ELR (cell line): ENCODE measurements at places on chromosomes 11 and 22.

GRCh38 chr11:33808228-33808828 is 34.0 kb upstream of the FBXO3 start:
- DNase-seq = peak; percentile 82

- DNase-seq = peak; percentile 10
These were observed 53.9 kb upstream of the RCE1 start for GRCh38 chr11:66789097-66789890.

GRCh38 chr22:42404266-42404665 is 27.9 kb downstream of the NFAM1 start:
- DNase-seq = no peak

- peak; percentile 2 for DNase-seq
These were observed 311 bp downstream of the APBB1 start for GRCh38 chr11:6418557-6419008.

DNA sequence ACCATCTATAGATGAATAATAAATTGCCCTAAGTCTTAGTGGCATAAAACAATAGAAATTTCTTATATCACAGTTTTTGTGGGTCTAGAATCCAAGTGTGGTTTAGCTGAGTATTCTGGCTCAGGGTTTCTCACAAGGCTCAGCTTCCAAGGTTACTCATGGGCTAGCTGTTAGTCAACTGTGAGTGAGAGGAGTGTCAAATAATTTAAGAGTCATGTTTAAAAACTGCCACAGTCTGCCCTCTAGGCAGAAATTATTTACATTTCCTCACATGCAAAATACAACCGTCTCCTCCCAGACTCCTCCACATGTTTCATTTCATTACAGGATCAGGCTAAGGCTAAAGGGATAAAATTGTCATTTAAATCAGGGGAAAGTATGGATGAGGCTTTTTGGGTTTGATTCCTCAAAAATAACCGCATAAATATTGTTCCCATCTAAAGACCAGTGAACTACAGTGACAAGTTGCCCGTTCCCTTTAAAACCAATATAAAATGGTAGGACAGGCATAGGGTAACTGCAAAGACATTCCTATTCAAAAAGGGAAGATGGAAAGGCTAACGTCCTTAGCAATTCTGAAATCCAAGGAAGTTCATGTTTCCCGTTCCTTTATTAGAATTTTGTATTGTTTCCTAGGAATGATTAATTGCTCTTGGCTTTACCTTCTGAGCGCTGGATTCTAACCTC is 324.3 kb downstream of the DYNC2H1 start:
- peak; percentile 97 for DNase-seq

DNA sequence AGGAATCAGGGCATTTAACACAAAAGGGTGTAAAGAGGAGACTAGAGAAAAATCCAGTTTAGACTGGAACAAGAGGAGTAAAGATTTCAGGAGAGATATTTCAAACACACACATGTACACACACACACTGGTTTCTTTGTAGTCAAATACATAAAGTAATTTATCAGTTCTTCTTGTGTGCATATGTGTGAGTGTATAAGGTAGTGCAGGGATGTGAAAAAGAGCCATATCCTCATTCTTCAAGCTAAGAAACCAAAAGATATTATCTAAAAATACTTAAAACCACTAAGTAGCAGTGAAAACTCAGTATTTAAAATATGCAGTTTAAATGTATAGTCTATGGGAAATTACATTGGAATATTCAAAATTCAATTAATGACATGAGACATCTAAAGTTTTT is 52.5 kb upstream of the CARD18 start:
- no peak for DNase-seq

GRCh38 chr11:80616070-80616800 is 1175.4 kb upstream of the TENM4 start:
- no peak for DNase-seq

GRCh38 chr22:26143806-26144325 is 25.4 kb upstream of the SEZ6L start:
- DNase-seq = no peak

DNA sequence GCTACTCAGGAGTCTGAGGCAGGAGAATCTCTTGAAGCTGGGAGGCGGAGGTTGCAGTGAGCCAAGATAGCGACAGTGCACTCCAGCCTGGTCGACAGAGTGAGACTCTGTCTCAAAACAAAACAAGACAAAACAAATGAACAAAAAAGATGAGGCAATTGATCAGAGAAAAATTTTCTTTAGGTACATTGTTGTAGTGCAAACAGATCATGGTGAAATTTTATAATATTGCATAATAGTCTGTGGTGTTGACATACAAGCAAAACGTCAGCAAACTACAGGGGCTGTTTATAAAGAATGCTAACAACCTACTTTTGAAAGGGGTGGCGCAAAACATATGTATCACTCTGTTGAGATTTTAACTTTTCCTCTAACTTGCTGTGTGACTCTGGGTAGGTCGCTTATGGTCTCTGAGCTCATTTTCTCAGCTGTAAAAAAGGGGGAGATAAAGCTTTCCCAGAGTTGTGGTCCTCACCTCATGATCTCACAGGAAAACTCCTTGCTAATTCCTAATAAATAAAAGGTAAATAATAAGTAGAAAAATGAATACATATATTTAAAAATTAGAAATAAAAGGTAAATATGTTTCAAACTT is 64.8 kb upstream of the NUP160 start:
- DNase-seq = no peak

GRCh38 chr11:130672911-130673310 is 224.5 kb downstream of the ADAMTS15 start:
- no peak for DNase-seq

- DNase-seq = no peak
These were observed 1357.3 kb upstream of the TENM4 start for GRCh38 chr11:80798174-80798573.

- no peak for DNase-seq
These were observed 150.6 kb downstream of the DSCAML1 start for GRCh38 chr11:117646411-117646810.

GRCh38 chr11:134667505-134667904 is 255.5 kb upstream of the B3GAT1 start:
- no peak for DNase-seq

DNA sequence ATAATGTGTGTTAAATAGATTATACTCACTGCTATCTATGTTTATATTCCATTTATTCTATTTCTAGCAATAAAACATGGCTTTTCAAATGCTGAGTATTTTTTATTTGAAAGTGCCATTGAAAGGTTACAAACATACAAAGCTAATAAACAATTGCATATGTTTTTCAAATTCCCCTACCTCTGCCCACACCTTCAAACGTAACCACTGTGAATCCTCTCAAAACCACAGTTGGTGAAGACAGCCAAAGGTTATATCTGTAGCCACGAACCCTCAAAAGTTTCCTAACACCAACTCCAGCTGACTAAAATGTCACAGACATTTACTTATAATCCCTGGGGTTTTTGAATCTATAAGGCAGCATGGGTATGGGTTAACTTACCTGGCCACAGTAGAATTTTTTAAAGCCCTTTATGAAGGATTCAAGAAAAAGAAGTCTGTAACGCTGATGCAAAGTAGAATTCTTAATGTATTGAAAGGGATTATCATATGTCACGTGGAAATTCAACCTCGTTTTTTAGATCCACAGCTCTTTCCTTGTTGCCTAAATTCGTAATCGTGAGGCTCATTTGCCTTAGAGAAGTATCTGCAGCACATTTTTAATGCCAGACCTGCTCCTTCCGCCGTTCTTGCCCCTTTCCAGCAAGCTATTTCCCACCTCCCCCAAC is 122.5 kb upstream of the ZC3H12C start:
- no peak for DNase-seq

GRCh38 chr11:34639545-34639944 is 18.7 kb downstream of the EHF start:
- DNase-seq = no peak

DNA sequence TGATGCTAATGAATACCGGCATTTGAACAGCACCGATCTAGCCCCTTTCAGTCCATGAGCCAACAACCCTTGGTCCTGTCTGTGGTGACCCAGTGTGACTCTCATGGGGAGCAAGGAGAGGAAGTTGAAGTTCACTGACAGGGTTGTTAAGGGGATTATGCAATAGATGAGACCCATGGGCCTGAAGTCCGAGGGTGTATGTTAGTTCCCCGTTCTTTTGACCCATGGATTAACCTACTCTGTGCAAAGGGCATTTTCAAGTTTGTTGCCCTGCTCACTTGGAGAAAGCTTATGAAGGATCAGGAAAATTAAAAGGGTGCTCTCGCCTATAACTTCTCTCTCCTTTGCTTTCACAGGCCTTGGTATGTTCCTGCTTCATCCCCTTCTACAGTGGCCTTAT is 4.9 kb downstream of the PNPLA3 start:
- no peak for DNase-seq
